ENCODE measurements at places on chromosomes 12 and 14. TPM values are rescaled to one million over a fixed set of nuclear protein-coding genes. Genes with fewer than 3 reads are reported as not detected.

GRCh38 chr12:46562625-46563225 is 190.2 kb upstream of the SLC38A2 start:
- DNase-seq = peak; percentile 92

DNA sequence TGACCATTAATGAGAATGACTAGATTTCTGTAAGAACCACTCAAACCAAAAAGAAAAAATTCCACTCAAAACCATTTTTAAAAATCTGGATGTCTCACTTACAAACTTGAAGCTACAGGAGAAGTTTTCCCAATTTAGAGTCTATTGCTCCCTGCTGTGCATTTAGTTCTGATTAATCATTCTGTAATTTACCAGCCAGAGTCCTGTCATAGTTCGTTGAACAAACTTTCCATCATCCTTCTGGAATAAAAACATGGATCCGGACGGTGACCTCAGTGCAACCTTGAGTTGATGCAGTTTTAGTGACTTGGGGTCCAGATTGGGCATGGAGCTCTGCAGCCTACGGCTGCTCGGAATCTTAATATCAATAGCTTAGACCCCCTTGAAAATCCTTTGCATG is 73.4 kb downstream of the PRMT8 start:
- DNase-seq = no peak

- no peak for DNase-seq
Observed at GRCh38 chr14:80419345-80419744, 208.0 kb upstream of the DIO2 start.

- peak; percentile 39 for DNase-seq
Observed at GRCh38 chr12:30219047-30219446, 435.3 kb upstream of the TMTC1 start.

- DNase-seq = no peak
Observed at GRCh38 chr12:52555577-52555976, 2.6 kb upstream of the KRT71 start.

- DNase-seq = peak; percentile 97
Observed at GRCh38 chr14:72608391-72609204, 285.3 kb downstream of the DPF3 start.

The PRIMA1 gene
- 0.43 TPM for total RNA-seq

The MSI1 gene
- total RNA-seq = not detected

The SERPINA1 gene
- not detected for total RNA-seq

The TEX52 gene
- total RNA-seq = not detected

All from GM23248 (cell line).